ENCODE measurements at places on chromosomes 1 and 21.

GRCh38 chr1:191174298-191174697 is 696.6 kb upstream of the BRINP3 start:
- DNase-seq = no peak

DNA sequence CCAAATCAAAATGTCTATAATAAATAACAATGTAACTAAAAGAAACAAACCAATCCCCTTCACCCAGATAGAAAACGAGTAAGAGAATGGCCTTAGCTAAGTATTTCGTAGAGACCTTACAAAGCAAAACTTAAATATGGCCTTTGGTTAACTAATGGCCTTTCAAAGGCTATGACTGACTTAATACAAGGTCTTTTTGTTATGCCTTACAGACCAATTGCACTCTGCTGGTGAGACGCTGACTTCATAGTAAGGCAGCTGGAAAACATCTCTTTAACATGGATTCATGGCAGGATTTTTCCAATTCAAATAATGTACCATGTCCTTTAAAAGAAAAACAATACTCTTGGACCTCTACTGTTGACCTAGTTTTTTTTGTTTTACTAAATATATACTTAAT is 15.8 kb upstream of the TBCE start:
- DNase-seq = no peak

DNA sequence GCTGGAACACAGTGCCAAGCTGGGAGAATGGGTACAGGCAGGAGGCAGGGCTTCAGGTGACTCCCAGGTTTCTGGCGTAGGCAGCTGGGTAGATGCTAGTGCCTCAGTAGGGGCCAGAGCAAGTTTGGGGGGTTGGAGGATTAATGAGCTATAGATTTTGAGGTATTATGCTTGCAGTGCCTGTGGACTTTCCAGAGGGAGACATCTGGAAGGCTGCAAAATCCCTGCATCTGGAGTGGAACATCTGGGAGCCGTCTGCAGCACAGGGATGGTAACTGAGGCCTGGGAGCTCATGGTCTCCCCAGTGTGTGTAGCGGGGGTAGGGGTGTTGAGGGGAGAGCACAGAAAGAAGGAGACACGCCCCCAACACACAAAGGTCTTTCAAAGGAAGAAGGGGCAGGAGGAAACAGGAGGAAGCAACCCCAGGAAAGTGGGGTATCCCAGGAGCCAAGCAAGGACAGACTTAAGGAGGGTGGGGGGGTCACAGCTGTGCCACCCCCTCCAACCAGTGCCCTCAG is 2.2 kb upstream of the PDZK1IP1 start:
- no peak for DNase-seq

DNA sequence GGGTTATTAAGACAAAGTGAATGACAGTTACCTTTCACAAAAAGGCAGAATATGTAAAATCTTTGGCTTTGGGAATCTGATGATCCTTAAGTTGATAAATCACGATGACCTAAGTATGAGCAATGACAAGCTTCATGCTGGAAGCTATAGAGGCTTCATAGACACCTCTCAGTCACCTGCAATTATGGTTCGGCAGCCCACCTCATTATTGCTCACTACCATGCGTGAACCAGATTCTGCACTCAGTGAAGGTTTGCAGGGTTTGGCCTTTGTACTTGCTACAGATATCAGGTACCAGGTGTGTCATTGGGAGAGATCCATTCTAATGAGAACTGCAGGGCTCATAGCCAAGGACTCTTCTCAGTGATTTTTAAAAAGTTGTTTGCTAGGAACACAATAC is 163.5 kb downstream of the KCTD3 start:
- DNase-seq = no peak

DNA sequence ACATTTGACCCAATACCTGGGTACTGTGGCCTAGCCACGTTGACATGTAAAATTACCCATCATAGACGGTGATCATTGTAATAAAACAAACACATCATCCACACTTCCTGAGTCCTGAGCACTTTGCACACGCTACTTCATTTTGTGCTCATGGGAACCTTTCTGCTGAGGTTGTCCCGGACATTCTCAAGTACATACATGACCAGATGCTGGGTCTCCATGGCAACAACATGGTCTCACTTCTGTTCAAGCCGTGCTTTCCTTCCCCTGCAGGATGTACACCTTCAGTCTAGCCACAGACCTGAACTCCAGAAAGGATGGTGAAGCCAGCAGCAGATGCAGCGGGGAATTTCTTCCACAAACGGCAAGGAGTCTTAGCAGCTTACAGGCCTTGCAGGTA is 22.7 kb downstream of the UBASH3A start:
- no peak for DNase-seq

DNA sequence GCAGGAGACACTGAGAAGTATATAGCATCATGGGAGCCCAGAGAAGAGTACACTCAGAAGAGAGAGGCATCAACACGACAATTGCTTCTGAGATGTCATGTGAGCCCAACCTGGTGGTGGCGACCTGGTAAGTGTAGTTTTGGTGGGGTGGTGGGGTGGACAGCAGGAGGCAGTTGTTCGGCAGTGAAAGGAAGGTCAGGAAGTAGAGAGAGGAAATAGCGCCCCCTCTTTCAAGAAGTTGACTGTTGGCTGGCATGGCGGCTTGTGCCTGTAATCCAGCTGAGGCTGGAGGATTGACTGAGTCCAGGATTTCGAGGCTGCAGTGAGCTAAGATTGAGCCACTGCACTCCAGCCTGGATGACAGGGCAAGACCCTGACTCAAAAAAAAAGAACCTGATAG is 12.6 kb downstream of the RSPO1 start:
- no peak for DNase-seq

- peak; percentile 49 for DNase-seq
These were observed 258.3 kb downstream of the ATG4C start for GRCh38 chr1:63042278-63042677.

DNA sequence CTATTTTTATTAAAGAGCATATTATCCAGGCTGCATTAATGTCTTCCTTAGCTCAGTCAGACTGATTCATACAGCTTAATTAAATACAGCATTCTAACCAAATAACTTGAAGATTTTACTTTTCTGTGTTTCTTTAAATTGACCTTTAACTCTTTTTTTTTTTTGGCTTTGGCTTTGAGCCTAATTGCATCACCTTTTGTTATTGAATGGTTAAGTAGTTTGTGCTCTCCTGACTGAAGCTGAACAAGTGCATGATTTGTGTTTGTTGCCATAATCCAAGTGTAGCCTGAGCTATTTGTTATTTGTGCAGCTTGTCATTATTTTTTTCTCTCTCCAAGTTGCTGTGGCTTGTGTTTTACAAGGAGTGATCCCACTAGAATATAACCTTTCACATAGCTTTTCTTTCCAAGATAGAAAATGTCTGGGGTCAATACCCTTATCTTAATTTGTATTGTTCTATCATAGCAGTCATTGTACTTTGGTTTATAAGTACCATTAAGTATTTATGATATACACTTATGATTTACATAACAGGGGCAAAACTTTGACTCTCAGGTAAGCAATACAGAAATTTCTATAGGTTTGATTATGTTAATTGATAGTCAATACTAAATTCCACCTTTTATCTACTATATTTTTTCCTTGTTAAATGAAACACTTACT is 31.6 kb downstream of the CDC14A start:
- DNase-seq = no peak

DNA sequence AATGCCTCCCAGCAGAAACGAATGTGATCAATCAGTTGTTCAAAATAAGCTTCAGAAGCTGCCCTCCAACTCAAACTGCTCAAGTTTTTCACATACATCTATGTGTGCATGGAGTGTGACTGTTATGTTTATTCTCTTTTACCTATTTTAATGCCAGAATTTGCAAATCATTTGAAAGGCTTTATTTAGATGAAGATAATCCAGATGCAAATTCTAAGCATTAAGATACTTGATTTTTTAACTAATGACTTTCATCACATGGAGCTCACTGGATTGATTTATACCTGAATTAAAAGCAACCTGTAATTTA is 69.5 kb downstream of the PLD5 start:
- no peak for DNase-seq

- no peak for DNase-seq
These were observed 131.6 kb downstream of the BEND5 start for GRCh38 chr1:48644905-48645605.

DNA sequence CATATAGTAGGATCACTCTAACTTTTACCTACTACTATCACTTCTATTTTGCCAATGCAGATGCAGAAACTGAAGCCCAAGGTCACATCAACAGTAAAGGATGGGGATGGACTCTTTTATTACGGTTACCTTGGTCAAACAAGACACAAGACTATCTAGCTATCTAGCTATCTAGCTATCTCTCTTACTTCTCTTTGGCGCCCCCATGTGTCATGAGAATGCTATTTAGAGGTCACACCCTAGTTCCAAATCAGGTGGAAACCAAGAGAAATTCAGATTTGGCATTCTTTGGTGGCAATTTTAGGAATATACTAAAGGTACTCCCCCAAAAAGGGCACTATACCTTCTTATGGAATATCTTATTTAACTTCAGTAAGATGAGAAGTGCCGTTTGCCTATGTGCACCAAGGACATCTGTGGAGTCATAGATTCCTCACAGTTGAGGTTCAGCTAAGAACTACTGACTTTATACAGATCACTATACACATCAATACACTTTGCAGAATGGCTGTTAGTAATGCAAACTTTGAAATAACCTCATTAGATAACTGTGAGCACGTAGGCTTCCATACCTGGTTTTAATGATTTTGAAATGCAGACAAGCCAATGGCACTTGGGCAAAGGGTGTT is 6.7 kb downstream of the ZNF648 start:
- no peak for DNase-seq

- DNase-seq = no peak
These were observed 198.5 kb downstream of the SMYD3 start for GRCh38 chr1:246308533-246309075.
